ENCODE measurements at places on chromosomes 11 and 22. TPM values are rescaled to one million over a fixed set of nuclear protein-coding genes. Genes with fewer than 3 reads are reported as not detected.

GRCh38 chr22:31504282-31504681 is 7.9 kb downstream of the SFI1 start:
- no peak for DNase-seq

- no peak for DNase-seq
Measured at GRCh38 chr22:44187652-44188230, 7.0 kb downstream of the PARVG start.

- DNase-seq, result no peak
Measured at GRCh38 chr11:131644204-131644795, 273.9 kb downstream of the NTM start.

DNA sequence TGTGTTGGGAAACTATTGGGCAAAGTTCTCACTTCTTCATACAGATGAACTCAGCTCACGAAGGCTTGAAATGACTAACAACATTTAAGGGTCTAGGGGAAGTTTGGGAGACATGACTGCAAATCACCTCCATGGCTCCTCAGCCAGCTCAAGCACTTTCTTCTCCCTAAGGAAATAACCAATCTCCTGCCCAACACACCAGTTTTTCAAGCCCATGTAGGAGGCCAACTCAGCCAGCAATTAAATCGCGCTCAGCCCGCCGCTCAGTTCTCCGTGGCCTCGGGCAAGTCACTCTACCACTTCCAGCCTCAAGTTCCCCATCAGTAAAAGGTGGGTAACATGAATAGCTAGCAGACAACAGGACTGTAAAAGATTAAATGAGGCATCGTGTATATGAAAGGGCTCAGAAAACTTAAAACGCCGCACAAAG is 796 bp downstream of the POLDIP3 start:
- no peak for DNase-seq

- no peak for DNase-seq
Measured at GRCh38 chr11:67099831-67100324, 19.2 kb upstream of the KDM2A start.

- no peak for DNase-seq
Measured at GRCh38 chr22:31148953-31149627, 8.8 kb upstream of the PLA2G3 start.

- DNase-seq, result no peak
Measured at GRCh38 chr11:73184953-73185671, 33.0 kb upstream of the P2RY2 start.

DNA sequence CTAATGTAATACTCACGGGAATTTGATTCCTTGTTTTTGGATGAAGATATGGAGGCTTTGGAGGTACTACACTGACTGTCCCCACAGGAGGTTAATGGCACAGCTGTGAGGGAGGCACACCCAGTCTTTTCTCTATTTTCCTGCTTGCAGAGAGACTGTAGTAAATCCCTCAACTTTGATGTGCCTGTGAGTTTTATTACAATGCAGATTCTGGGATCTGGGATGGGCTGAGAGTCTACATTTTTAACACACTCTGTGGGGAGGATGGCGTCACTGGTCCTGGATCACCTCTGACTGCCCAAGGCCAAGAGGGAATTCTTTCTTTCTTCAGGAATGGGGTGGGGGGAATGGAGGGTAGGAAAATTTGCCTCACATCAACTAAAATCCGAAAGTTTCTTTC is 80.2 kb upstream of the NTM start:
- no peak for DNase-seq

DNA sequence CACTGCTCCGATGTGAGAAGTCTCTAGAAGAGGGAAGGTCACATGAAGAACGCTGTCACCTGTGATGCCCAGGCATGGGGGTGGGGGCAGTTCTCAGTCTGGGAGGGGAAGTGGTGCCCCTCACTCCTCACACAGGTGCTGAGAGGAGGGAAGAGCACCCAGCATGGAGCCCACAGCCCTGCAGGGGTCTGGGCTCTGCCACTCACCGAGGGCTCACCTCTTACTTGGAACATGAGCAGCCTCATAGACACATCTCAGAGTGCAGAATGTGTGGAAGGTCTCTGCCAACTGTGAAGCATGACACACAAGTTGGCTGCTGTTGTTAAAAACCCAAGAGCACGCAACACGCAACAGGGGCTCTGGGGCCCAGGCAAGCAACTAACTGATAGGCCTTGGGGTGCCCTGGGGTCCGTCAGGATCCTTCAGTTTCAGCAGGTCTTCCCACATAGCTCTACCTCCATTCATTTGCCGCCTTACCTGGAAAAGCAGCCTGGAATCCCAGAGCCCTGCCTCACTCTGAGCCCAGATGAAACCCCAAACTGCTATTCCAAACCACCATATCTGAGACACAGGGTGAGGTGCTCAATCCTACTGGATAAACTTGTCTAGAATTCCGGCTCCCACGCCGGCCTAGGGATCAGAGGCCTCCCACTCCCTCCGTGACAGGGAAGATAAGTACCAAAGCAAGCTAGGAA is 17.5 kb upstream of the TMPRSS4 start:
- DNase-seq, result no peak

OR8G5 gene
- total RNA-seq, result not detected

CACNA1I gene
- total RNA-seq, result 0.38 TPM

DRD2 gene
- not detected for total RNA-seq
